ENCODE measurements at places on chromosomes 1 and 21. TPM values are rescaled to one million over a fixed set of nuclear protein-coding genes. Genes with fewer than 3 reads are reported as not detected.

The MEX3A gene
- total RNA-seq: 114 TPM

- no peaks in the 10 kb centered on the region for H3K36me3 ChIP-seq
- no peak overlapping the region for H3K4me3 ChIP-seq
- no peak for DNase-seq
- H3K27me3 ChIP-seq: peaks cover 2% of the 10 kb centered on the region
- no peak overlapping the region for H3K27ac ChIP-seq
These were observed 50.2 kb downstream of the ST3GAL3 start for GRCh38 chr1:43757343-43758053.

- H3K27ac ChIP-seq: no peak overlapping the region
- H3K4me3 ChIP-seq: no peak overlapping the region
- H3K4me1 ChIP-seq: peaks cover 8% of the 10 kb centered on the region
- H3K36me3 ChIP-seq: no peaks in the 10 kb centered on the region
- no peak for DNase-seq
These were observed 127.8 kb downstream of the LMX1A start for GRCh38 chr1:165228676-165229075.

- no peak overlapping the region for H3K27ac ChIP-seq
- H3K36me3 ChIP-seq: no peaks in the 10 kb centered on the region
- no peaks in the 10 kb centered on the region for H3K27me3 ChIP-seq
- no peaks in the 10 kb centered on the region for H3K4me1 ChIP-seq
These were observed 3.2 kb downstream of the SLAMF6 start for GRCh38 chr1:160519642-160520435.
